ENCODE measurements at places on chromosomes 2 and 18.

DNA sequence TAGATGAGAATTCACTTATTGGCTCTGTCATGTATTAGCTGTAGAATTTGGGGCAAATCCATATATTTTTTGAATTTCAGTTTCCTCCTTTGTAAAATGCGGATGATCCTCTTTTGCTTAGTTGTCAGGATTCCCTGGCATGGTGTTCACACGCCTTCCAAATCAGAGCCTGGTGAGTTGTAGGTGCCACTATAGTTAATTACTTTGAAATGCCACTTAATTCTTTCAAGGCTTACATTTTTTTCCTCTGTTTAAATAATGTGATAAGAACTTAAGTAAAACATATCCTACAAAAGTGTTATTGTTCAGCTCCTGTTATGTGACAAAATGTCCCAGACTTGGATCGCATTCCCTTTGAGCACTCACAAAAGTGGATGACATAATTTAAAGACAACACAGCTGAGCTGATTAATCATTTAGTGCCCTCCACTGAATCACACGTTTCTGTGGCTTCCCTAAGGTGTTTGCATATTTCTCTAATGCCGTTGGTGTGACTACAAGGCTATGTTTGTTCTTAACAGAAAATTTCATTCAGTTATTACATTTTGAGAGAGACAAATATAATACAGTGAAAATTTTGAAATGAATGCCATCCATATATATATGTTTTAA, 471.2 kb upstream of the CHST9 start:
- no peak for DNase-seq

GRCh38 chr2:223735035-223735640, 102.2 kb downstream of the AP1S3 start:
- no peak for DNase-seq

- no peak for DNase-seq
These were observed 161.7 kb downstream of the PARD3B start for GRCh38 chr2:204706939-204707338.

DNA sequence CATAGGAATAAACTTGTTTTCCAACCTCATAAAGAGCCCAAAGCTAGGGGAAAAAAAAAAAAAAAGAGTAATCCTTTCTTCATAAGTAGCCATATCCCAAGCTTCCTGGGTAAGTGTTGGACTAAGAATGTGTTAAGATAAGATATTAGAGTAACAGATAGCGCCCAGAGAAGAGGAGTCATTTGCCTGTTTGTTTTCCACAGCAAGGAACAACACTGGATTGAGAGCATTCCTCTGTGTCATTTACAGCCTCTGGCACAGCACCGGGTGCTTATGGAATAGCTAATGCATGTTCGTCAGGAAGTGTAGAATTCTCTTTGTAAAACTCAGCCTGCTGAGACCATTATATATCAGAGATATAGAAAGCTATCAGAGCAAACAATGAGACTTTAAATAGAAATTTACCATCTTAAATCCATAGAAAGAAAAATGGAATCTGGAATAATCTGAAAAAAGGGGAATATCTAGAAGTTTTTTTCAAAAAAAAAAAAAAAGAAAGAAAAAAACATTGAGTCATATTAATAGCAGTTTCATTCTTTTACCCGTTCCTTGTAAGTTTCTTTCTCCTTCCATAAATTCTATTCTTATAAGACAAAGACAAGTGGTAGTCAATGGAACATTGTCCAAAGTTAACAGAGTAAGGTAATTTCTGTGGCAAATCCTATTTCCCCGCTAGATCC, 37.6 kb downstream of the LRP2 start:
- no peak for DNase-seq

GRCh38 chr2:215361876-215362561, 50.2 kb downstream of the ATIC start:
- DNase-seq: no peak

DNA sequence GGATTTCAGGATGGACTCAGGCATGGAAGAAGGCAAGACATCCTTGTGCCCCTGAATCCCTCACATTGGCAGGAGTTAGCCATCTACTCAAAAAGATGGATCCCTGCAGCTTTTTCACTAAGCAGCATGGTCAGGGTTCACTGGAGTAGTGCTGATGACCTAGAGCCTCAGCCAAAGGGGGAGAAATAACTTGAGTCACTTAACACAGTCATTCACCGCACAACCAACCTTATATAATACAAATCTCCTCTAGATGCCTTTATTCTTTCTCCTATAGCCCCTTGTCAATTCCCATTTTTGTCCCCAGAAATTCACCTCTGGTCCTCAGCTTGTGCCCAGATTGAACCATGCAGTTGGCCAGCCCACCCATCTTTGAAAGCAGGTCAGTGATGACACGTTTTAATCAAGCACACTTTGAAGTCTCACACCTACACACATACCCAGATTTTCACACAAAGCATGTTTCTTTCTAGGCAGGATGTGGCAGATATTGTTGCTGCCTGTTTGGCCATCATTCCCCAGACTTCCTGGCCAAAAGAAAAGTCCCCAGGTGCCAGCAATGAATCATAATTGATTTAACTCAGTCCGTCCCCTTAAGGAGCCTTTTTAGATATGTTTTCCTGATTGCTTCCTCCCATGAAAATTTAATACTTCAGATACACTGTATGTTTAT, 84.2 kb downstream of the LBH start:
- no peak for DNase-seq

- DNase-seq: no peak
These were observed 318.8 kb downstream of the CCDC85A start for GRCh38 chr2:56502616-56503015.

DNA sequence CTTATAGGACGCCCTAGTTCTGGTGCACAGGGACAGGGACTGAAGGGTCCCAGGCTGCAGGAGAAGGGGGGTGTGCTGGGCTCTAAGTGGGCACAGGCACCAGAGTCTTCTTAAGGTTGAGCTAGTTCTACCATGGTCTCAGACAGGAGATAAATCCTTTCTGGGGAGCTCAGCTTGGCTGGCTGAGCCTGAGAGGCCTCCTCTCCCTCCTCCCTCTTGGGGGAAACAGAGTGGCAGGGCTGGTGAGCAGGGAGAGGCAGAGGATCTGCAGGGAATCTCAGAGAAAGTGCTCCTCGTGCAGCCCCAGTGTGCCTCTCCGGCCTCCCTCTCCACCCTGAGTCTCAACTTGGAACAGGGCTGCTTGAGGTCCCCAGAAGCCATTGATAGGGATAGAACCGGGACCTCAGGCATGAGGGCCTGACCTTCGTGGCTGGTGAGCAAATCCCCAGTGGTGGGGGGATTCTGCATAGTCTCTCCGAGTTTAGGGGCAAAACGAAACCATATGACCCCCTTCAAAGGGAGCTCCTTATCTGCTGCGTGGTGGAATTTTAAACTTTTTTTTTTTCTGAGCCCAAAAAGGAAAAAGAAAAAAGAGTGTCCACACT, 2.0 kb downstream of the GDF7 start:
- no peak for DNase-seq
